ENCODE measurements at places on chromosomes 3 and 15. TPM values are rescaled to one million over a fixed set of nuclear protein-coding genes. Genes with fewer than 3 reads are reported as not detected.

Gene ZKSCAN7
- not detected for polyA plus RNA-seq

- DNase-seq, result no peak
These were observed 22.5 kb upstream of the C15orf39 start for GRCh38 chr15:75178938-75179745.

GRCh38 chr15:40333922-40334492 is 6.7 kb downstream of the CCDC9B start:
- no peak for DNase-seq

- DNase-seq, result no peak
These were observed 473.1 kb downstream of the MCTP2 start for GRCh38 chr15:94704421-94704820.
